ENCODE measurements at places on chromosomes 6 and 20.

DNA sequence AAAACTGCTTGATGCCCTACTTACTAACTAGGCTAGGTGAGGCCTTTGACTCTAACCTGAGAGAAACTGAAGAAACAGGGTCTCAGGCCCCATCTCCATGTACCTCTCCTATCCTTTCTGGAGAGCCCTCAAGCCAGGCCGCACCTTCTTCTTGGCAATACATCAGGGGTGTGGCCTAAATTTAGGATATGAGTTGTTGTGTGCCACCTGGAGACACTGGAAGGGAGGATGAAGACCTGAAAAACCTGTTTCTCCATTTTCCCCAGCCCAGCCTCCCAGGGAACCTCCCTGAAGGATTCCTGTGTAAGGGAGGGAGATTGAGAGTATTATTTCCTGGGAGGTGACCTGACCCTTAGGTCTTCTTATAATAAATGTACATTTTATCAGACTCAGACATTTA is 3.1 kb downstream of the LY6G6D start:
- no peak for DNase-seq

- DNase-seq = no peak
These were observed 63.0 kb downstream of the SH3BGRL2 start for GRCh38 chr6:79694156-79694555.

DNA sequence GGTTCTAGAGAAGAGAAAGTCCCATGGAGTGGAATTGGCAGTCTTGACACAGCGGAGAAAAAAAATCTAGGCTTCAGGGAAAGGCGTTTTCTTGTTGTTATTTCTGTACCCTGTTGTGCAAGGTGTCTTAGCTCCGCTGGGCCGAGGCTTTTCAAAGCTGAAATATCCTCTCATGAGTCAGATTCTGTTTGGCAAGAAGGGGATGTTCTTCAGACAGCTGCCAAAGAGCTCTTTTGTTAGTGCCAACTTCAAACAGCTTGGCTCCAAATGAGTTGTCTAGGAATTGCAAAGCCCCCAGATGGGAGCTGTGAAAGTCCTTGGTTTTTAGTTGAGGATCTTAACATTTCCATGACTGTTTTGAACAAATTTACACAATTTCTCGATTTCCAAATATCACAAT is 45.6 kb downstream of the LRRN4 start:
- peak; percentile 44 for DNase-seq

- peak; percentile 58 for DNase-seq
These were observed 22.8 kb upstream of the PCMTD2 start for GRCh38 chr20:64232794-64233193.

GRCh38 chr20:14522595-14522994 is 185.2 kb upstream of the FLRT3 start:
- no peak for DNase-seq

DNA sequence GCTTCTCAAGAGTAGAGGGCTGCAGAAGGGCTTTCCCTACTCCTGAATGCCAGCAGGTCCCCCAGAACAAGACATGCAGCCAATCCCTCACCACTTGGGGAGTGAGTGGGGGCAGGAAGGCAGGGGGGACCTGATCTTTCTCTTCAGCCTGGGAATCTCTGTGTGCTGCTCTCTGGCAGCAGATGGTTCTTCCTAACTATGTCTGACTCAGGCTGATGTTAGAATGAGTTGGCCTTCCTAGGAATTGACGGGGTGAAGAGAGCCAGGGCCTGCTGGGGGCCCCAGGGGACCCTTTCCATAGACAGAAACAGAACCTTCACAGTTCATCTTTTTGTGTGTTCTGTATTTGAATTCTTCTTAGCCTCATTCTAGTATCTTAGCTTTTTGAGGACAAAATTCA is 29.0 kb upstream of the TCP11 start:
- no peak for DNase-seq

- DNase-seq = no peak
These were observed 8.0 kb upstream of the PI16 start for GRCh38 chr6:36946526-36946925.

GRCh38 chr6:166635013-166635970 is 8.2 kb upstream of the RPS6KA2 start:
- no peak for DNase-seq

DNA sequence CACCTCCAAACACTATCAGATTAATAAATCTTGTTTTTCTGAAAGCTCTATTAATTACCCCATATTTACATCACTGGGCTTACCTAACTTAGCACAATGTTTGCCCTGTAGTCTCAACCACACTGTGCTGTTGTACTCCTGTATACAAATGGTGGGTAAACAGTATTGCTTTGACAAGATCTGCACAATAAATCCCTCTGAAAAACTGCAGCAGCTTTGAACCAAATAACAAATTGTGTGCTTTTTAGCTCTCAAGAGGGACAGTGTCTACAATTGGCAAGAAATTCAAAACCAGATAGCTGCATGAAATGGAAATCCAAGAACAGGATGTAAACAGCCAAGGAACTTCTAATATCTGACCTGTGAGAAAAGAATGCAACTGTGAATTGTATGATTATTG is 10.4 kb downstream of the KIF6 start:
- no peak for DNase-seq

DNA sequence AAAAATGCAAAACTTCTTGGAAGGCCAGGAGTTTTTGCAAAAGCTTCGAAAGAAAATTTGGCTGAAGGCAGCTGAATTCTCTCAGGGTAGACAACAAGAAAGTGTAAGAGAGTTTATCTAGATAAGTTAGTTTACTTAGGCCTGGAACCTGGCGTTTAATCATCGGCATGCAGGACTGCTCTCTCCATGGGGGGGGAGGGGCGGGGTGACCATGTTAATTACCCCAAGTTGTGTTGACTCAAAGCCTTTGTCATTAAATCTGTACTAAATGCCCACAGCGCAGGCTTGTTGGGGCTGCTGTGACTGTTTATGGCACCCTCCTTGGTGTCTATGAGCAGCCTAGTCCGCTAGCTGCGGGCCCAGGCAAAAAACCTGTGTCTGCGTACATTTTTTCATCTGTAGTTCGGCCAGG is 20.1 kb upstream of the ZNF451 start:
- DNase-seq = no peak

DNA sequence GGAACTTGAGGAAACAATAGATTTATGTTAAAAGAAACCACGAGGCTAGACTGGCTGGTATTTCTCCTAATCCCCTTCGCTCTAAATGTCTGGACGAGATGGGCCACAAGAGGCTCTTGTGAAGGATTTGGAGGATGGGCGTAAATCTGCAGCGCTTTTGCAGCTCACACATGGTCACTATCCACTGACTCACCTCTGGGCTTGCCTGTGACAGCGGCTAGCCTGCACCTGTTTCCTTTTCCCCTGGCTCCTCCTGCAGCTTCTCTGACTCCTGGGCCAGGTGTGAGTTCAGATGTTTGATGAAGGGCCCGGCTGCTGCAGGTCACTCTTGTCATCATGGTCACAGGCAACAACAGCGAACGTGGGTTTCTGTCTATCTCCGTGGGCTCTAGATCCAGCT is 629.4 kb downstream of the CBLN4 start:
- DNase-seq = no peak

DNA sequence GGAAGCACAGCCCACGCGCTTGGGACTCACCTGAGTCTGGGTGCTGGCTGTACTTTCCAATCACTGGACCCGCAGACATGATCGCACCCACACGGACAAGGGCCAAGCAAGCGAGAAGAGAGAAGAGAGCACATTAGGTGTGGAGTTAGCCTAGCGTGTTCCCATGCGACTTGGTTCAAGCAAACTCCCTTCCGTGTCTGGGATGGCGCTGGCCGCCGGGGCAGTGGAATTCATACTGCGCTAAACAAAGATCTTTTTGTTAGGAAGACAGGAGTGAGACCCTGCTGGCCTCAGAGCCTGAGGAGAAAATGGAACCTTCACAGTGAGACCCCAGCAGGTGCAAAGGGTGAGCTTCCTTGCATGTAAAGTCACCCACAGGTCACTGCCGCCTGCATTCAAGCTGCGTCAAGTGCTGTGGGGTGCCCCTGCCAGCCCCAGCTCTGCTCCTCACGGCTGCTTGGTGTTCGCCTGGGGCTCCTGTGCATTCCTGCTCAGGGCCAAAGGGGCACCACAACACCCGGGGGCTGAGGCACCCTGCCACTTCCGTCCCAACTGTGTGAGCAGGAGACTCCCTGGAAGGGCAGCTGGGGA is 26.4 kb downstream of the PSMG4 start:
- peak; percentile 11 for DNase-seq

DNA sequence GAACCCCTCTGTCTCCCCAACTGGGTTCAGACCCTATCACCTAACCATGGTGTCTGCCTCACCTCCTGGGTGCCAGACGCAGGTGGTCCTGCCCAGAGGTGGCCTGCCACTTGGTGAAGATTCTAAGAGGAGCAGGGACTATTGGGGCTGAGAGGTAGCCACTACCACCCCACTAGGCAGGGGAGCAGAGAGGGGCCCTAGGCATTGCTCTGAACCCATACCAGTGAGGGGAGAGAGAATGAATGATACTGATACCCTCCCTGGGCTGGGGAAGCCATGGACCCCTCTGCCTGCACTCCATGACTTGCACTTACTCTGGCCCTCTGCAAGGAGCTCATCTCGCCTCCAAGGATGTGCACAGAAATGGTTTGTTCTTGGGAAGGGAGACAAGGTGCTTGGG is 31.7 kb upstream of the SPDEF start:
- no peak for DNase-seq

- DNase-seq = no peak
These were observed 16.5 kb downstream of the NCOA7 start for GRCh38 chr6:125807293-125807692.

DNA sequence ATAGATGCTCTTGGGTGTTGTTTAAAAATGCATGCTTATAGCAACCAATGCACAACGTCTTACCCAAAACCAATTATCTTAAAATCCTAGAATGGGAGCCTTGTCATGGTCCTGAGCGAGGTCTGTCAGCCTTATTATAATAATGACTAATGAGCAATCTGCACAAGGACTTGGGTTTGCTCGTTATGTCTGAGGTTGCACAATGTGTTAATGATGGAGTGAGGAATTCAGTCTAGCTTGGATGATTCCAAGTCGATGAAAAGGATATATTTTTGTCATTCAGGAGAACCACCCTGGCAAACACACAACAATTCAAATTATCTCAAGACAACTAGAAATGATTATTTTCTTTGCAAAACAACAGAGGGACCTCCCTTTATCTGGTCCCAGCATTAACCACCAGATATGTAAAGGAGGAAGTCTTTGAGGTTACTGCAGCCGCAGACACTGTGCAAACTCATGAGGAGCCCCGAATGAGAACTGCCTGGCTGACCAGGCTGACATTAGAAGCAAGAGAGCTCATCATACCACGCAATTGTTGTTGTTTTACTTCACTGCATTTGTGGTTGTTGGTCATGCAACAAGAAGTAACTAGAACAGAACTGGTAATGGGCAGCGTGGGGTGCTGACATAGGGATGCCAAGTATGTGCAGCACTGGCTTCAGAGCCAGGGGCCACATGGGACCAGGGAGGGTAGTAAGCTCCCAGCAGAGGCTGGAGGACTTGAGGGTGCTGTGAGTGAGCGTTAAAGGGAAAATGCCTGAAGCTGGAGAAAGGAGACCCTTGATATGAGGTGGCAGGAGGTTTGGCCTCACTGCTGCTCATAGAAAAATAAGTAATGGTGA is 488.3 kb downstream of the CDH26 start:
- no peak for DNase-seq

DNA sequence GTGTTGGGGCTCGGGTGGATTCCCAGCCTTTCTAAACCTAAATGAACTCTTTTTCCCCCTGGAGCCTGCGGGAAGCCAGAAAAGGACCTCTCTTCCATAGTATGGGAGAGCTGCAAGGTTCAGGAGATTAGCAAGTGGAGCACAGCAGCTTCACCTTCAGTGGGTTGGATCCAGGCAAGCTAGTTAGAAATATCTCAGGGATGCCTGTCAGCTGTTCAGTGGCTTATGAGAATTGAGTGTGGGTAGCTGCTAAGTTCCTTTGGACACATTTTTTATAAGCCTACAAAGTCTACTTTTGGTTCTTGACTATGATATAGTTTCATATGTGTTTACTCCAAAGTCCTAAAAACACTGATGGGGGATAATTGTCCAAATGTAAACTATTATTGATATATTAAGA is 642.1 kb downstream of the EPM2A start:
- no peak for DNase-seq

- DNase-seq = no peak
These were observed 26.4 kb downstream of the CD40 start for GRCh38 chr20:46144432-46145025.
